ENCODE measurements at places on chromosomes 13 and 19. TPM values are rescaled to one million over a fixed set of nuclear protein-coding genes. Genes with fewer than 3 reads are reported as not detected.

Gene LGALS7B
- total RNA-seq, result not detected

Gene HIF3A
- not detected for total RNA-seq

DNA sequence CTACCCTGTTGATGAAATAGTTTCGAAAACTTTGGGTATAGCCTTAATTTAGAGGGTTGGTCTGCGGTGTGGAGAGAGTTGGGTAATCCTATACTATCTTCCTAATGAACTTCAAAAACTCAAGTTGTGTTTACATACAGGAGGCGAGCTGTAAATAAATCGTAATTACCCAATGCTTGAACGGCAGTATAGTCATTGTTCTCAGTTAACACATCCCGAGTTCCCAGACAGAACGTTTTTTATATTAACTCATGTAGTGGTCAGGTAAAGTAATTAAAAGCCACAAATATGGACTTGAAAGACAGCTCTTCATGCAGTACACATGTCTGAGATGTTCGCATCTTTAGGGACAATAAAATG is 1.5 kb downstream of the PDS5B start:
- no peaks in the 10 kb centered on the region for H3K27me3 ChIP-seq
- no peaks in the 10 kb centered on the region for H3K36me3 ChIP-seq
- DNase-seq, result no peak
- peaks cover 23% of the 10 kb centered on the region for H3K4me1 ChIP-seq
- H3K4me3 ChIP-seq, result peak overlapping the region; percentile 62

GRCh38 chr19:17185590-17185989 is 29.6 kb upstream of the USE1 start:
- DNase-seq, result no peak
- H3K4me1 ChIP-seq, result peaks cover 25% of the 10 kb centered on the region
- H3K27ac ChIP-seq, result no peak overlapping the region
- peaks cover 58% of the 10 kb centered on the region for H3K36me3 ChIP-seq
